CD8-positive, alpha-beta memory T cell (primary cell): ENCODE measurements at places on chromosomes 7 and 10. TPM values are rescaled to one million over a fixed set of nuclear protein-coding genes. Genes with fewer than 3 reads are reported as not detected.

The TAS2R41 gene
- total RNA-seq: not detected

The POMZP3 gene
- total RNA-seq: 19.2 TPM

The MTG1 gene
- total RNA-seq: 53.9 TPM

The CLDN4 gene
- total RNA-seq: 0.15 TPM

The SHTN1 gene
- total RNA-seq: 0.28 TPM

DNA sequence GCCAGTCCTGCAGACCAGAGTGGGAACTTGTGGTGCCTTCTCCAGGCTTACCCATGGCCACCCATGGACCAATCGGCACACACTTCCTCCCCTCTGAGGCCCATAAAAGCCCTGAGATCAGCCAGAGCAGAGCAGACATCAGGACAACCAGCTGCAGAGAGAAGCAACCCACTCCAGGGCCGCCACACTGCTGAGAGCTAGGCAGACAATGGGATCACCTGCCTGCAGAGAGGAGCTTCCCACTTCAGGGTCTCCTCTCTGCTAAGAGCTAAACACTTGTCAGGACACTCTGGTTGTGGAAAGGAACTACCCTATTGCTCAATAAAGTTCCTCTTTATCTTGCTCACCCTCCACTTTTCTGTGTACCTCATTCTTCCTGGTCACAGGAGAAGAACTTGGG, 34.0 kb downstream of the C7orf25 start:
- no peak overlapping the region for H3K27ac ChIP-seq
- DNase-seq: no peak
- no peaks in the 10 kb centered on the region for H3K36me3 ChIP-seq
- no peaks in the 10 kb centered on the region for H3K4me1 ChIP-seq
- no peak overlapping the region for H3K4me3 ChIP-seq

DNA sequence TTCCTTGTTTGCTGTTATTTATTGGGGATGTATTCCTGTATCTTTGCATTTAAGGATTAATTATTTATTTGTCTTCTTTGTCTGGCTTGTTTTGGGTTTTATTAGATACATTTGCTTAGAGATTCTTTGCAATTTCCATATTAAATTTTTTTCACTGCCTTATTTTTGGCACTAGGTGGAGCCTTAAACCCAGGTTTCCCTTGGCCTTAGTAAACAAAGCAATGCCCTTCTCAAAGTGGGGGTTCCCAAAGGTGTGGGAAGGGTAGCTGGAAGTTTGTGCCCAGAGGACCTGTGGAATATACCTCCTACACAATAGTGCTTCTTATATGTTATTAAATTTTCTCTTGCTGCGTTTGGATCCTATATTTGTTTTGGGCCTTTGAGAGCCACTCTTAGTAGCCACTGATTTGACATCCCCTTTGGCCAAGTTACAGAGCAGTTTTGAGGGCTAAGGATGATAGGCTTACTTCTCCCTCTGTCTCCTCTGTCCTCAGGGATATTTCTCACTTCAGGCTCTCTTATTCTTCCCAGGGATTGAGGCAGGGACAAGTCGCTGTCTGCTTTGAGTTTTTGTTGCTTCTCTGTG, 162.3 kb downstream of the ITGB1 start:
- peak; percentile 17 for DNase-seq
- no peak overlapping the region for H3K27ac ChIP-seq
- H3K4me3 ChIP-seq: no peak overlapping the region
- H3K4me1 ChIP-seq: no peaks in the 10 kb centered on the region
- no peaks in the 10 kb centered on the region for H3K36me3 ChIP-seq
- no peaks in the 10 kb centered on the region for H3K27me3 ChIP-seq

DNA sequence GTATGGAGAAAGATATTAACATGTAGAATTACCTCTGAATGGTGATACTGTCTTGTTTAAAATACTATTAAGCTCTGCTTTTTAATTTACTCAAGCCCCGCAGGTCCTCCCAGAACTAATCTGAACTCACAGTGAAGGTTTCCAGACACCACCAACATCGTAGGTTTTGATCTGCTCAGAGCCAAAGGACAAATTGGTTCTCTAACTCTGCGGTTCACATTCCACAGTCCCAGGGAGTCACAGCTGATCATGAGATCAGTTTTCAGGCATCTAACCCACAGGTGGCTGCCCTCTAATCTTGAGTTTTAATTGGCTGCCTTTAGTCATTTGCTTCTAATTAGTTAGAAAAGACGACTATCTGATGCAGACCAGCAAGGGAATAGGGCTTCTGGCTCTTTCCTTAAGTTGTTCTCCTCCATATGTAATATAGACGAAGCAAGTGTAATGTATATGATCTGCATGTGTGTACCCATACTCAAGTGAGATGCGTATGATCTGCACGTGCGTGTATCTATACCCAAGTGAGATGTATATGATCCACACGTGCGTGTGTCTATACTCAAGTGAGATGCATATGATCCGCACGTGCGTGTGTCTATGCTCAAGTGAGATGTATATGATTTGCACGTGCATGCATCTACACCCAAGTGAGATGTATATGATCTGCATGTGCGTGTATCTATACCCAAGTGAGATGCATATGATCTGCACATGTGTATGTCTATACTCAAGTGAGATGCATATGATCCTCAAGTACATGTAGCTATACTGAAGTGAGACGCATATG, 331.5 kb upstream of the NPVF start:
- H3K4me3 ChIP-seq: no peak overlapping the region
- no peaks in the 10 kb centered on the region for H3K36me3 ChIP-seq
- DNase-seq: no peak
- H3K27ac ChIP-seq: no peak overlapping the region
- H3K27me3 ChIP-seq: no peaks in the 10 kb centered on the region

DNA sequence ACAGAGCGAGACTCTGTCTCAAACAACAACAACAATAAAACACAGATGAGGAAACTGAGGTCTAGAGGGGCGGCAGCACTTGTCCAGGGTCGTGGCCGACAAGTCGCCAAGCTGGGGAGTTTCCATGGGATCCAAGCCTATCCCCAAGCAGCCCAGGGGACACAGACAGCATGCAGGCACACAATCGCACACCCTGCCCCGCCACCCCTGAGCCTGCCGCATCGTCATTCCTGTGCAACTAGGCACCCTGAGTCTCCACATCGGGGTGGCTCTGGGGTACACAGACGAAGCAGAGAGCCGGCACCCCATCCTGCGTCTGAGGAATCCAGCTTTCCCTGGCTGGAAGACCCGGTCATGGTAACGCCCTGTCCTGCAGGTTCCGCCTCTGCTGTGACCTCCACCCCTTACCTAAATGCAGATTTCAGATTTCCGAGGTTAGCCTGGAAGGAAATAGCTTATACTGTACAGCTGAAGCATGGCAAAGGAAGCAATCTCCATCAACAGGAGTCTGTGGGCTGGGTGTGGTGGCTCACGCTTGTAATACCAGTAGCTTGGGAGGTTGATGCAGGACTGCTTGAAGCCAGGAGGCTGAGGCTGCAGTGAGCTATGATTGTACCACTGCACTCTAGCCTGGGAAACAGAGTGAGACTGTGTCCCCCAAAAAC, 136.1 kb upstream of the TNRC18 start:
- peaks cover 5% of the 10 kb centered on the region for H3K27me3 ChIP-seq
- no peak overlapping the region for H3K4me3 ChIP-seq
- H3K36me3 ChIP-seq: no peaks in the 10 kb centered on the region

- no peak overlapping the region for H3K27ac ChIP-seq
- peaks cover 16% of the 10 kb centered on the region for H3K4me1 ChIP-seq
- H3K4me3 ChIP-seq: no peak overlapping the region
- H3K27me3 ChIP-seq: peaks cover 4% of the 10 kb centered on the region
Measured at GRCh38 chr7:134887523-134887922, 98.8 kb upstream of the AGBL3 start.

GRCh38 chr10:128642502-128642901, 516.3 kb upstream of the MKI67 start:
- no peak overlapping the region for H3K4me3 ChIP-seq
- H3K27ac ChIP-seq: no peak overlapping the region
- no peaks in the 10 kb centered on the region for H3K36me3 ChIP-seq
- H3K27me3 ChIP-seq: no peaks in the 10 kb centered on the region
- H3K4me1 ChIP-seq: no peaks in the 10 kb centered on the region

DNA sequence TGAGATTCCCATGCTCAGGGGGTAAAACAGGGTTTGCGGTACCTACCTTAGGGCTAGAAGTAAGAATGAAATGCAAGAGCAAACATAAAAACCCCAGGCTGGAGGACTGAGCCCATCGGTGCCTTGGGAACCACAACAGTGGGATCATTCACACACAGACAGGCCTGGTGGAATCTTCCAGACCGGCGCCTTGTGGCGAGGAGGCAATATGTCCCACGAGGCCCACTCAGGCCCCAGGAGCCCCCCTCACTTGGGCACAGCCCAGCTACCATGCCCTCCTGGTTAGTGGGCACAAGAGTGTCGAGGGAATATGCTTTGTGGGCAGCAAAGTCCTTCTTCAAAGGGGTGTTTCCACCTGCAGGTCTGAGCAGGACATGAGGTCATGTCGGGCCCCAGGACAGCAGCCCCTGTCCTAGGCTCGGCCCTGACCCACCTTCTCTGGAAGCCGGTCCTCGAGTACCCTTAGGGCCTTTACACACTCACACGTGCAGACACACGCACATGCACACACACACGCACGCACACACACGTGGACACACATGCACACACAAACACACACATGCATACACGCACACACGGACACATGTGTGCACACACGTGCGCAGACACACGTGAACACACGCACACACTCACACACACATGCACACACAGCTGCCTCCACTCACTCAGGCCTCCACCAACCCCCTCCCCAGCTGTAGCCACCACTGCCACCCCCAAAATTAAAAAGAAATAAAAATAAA, 51.5 kb upstream of the MYL10 start:
- no peaks in the 10 kb centered on the region for H3K27me3 ChIP-seq
- H3K27ac ChIP-seq: no peak overlapping the region
- H3K4me1 ChIP-seq: no peaks in the 10 kb centered on the region
- no peak for DNase-seq
- H3K36me3 ChIP-seq: no peaks in the 10 kb centered on the region

- no peak overlapping the region for H3K4me3 ChIP-seq
- no peaks in the 10 kb centered on the region for H3K27me3 ChIP-seq
- H3K27ac ChIP-seq: no peak overlapping the region
- no peaks in the 10 kb centered on the region for H3K4me1 ChIP-seq
- no peak for DNase-seq
Measured at GRCh38 chr7:27316311-27316710, 73.7 kb downstream of the EVX1 start.

GRCh38 chr7:101538596-101539459, 90.3 kb downstream of the MYL10 start:
- no peaks in the 10 kb centered on the region for H3K27me3 ChIP-seq
- peak; percentile 36 for DNase-seq
- H3K4me1 ChIP-seq: no peaks in the 10 kb centered on the region
- no peaks in the 10 kb centered on the region for H3K36me3 ChIP-seq

- H3K27ac ChIP-seq: no peak overlapping the region
- H3K4me1 ChIP-seq: no peaks in the 10 kb centered on the region
- H3K36me3 ChIP-seq: no peaks in the 10 kb centered on the region
- no peaks in the 10 kb centered on the region for H3K27me3 ChIP-seq
Measured at GRCh38 chr7:3138206-3138605, 94.5 kb upstream of the CARD11 start.

- H3K36me3 ChIP-seq: no peaks in the 10 kb centered on the region
- no peaks in the 10 kb centered on the region for H3K27me3 ChIP-seq
- no peaks in the 10 kb centered on the region for H3K4me1 ChIP-seq
- no peak for DNase-seq
- H3K4me3 ChIP-seq: no peak overlapping the region
- H3K27ac ChIP-seq: no peak overlapping the region
Measured at GRCh38 chr7:116968631-116969030, 15.3 kb downstream of the ST7 start.

GRCh38 chr7:4634166-4634565, 47.9 kb upstream of the FOXK1 start:
- H3K36me3 ChIP-seq: no peaks in the 10 kb centered on the region
- DNase-seq: no peak
- H3K4me1 ChIP-seq: no peaks in the 10 kb centered on the region
- no peaks in the 10 kb centered on the region for H3K27me3 ChIP-seq
- H3K27ac ChIP-seq: no peak overlapping the region

DNA sequence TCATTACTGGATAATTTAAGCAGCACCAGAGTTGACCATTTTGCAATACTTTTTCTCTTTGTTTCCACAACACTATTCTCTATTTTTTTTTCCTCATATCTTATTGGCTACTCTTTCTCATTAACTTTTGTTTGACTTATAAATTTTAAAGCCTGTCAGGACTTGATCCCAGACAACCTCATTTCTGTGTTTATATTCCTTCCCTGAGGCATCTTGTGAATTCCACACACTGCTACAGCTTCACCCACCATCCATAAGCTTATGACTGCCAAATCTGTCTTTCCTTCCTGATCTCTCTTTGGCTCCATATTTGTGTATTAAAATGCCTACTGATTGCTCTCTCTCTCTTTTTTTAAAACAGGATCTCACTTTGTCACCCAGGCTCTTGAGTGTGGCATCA, 124.6 kb upstream of the MBL2 start:
- no peak for DNase-seq
- H3K36me3 ChIP-seq: no peaks in the 10 kb centered on the region
- H3K27ac ChIP-seq: no peak overlapping the region
- no peaks in the 10 kb centered on the region for H3K4me1 ChIP-seq
- no peak overlapping the region for H3K4me3 ChIP-seq
- H3K27me3 ChIP-seq: no peaks in the 10 kb centered on the region

DNA sequence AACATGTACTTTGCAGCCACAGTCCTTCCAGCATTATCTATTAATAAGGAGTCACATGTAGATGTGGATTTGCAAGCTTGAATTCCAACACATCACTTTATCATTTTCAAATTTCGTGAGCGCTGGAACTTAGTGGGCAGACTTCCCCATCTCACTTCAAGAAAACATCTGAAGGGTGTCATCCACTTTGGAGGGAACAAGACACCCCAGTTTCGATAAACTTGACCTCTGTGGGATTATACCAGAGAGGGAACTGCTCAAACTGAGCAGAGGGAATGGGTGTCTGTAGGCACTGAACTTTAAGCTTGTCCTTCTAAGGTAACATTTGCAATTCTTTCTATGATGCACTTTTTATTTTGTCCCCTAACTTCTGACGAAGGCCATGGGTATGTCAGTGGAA, 27.5 kb downstream of the ADRB1 start:
- H3K27ac ChIP-seq: no peak overlapping the region
- peaks cover 18% of the 10 kb centered on the region for H3K4me1 ChIP-seq
- DNase-seq: no peak
- no peaks in the 10 kb centered on the region for H3K27me3 ChIP-seq

DNA sequence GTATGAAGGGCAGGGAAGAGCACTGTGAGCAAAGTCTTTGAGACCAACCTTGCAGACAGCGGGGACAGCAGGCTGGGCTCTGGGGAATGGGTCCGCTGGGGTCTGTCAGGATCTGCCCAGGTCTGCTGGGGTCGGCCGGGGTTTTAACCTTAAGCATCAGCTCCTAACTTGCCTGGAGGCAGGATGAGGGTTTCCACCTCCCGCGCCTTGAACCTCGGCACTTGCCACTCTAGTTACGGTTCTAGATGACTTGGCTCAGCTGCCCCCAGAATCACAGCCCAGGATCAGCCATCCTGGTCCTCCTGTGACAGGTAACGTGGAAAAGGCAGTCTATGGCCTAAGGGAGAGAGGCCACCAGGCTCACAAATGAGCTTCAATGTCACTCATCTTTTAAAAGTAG, 50.4 kb upstream of the CACUL1 start:
- no peak overlapping the region for H3K27ac ChIP-seq
- H3K4me1 ChIP-seq: no peaks in the 10 kb centered on the region
- DNase-seq: no peak
- H3K27me3 ChIP-seq: no peaks in the 10 kb centered on the region
